ENCODE measurements at places on chromosomes 1 and 21.

DNA sequence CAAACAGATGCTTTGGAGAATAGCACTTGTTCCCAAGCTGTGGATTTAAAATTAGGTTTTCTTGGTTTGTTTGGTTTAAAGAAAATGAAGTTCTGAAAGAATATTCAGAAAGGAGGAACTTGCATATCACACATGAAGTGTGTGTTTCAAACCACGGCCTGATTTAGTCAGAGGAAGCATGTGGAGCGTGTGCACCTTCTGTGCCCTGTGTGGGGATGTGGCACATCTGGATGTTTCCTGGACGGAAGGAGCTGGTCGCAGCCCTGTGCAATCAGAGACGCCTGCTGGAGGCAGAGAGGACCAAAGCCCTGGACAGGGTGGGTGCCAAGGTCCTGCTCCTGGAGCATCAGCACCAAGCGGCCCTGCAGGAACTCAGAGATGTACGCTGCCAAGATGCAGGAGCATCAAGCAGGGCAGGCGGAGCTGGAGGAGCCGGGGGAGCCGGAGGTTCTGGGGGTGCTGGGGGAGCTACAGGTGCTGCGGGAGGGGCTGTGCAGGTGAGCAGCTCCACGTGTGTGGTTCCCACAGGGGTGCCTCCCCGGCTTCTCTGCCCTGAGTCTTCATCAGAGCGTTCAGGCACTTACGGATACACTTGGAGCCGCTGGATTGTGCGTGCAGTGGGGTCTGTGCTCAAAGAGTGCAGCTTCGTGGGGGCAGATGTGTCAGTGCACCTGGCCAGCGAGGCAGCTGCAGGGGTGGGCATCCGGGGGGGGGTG lies 45.7 kb downstream of the PCNT start:
- no peak for DNase-seq

GRCh38 chr21:16343776-16344175 lies 614.0 kb downstream of the USP25 start:
- DNase-seq, result no peak

DNA sequence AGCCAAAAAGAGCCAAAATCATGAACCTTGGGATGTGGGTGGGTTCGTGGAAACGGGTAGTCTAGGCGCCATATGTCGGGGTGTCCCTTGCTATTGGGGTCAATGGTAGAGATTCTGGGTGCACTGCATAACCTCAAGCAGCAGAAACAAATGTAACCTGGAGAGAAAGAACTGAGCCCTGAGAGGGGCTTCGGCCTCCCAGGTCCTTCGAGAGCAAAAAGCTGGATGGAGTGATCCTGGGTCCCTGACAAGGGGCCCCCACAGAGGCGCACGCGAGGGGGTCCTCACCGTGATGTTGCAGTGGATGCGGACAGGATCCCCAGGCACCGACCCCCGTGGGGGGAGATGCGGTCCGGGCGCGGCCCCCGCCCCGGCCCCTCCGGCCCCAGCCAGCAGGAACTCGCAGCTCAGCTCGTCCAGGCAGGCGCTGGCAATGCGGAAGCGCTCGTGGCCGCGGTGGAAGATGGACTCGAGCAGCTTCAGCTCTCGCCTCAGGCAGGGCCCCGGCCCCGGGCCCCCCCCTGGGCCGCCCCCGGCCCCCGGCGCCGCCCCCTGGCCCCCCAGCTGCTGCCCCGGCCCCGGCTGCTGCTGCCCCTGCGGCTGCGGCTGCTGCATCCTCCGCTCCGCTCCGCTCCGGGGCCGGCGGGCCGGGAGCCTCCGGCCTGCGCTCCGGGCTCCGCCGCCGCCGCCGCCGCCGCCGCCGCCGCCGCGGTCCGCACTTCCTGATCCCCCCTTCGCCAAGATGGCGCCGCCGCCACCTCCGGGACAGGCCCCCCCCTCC lies at the start of gene UBE2Q1:
Gene UBE2Q1, minus strand, starts transcription at position 724 of the 781 bp plus-strand sequence. Its CDS starts 109 bp downstream, at position 615.
- peak; percentile 8 for DNase-seq

DNA sequence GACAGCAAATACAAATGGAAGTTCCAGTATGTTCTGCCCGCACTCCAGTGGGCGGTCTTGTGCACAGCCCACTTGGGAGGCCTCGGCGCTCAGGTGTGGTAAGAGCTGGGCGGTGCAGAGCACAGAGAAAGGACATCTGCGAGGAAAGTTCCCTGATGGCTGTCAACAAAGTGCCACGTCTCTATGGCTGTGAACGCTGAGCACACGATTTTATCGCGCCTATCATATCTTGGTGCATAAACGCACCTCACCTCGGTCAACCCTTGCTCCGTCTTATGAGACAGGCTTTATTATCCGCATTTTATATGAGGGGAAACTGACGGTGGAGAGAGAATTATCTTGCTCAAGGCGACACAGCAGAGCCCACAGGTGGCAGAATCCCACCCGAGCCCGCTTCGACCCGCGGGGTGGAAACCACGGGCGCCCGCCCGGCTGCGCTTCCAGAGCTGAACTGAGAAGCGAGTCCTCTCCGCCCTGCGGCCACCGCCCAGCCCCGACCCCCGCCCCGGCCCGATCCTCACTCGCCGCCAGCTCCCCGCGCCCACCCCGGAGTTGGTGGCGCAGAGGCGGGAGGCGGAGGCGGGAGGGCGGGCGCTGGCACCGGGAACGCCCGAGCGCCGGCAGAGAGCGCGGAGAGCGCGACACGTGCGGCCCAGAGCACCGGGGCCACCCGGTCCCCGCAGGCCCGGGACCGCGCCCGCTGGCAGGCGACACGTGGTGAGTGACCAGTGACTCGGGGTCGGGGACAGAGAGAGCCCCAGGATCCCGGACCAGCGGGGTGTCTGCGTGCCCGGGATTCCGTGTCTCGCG lies at the start of gene IL12RB2:
Gene IL12RB2, plus strand, starts transcription at position 623 of the 810 bp plus-strand sequence. CDS start 12,496 bp downstream, outside the sequence.
- DNase-seq, result no peak

GRCh38 chr1:66339944-66340343 lies 194.0 kb upstream of the SGIP1 start:
- no peak for DNase-seq

DNA sequence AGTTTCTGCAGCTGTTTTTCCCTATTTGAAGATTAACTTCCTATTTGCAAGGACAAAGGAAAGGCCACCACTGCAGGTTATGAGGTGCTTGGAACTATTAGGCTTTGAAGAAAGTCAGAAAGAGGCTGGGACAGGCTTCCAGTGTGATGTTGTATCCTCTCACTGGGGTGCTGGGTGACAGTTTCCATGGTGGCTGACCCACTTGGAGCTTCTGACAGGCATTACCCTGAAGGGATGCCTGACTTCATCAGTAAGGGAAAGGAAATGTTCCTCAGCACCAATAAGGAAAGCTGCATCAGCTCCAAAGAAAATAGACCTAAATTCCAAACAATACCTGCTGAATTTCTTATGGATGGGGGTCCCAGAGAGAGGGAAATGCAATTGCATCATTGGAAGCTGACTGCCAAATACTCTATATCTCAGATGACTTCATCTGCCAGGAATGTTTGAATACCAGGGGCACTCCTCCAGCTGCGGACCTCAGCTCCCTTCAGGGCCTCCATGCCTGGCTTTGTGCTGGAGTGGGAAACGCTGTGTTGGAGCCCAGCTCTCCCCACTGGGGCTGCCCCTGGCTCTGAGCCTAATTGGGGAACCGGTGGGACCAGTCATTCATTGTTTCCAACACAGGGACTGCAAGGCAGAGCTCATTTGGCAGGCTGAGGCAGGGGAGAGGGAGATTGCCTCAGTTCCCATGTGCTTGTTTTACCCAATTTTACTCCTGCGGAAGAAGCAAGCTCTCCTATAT lies 76.6 kb downstream of the RGL1 start:
- no peak for DNase-seq

DNA sequence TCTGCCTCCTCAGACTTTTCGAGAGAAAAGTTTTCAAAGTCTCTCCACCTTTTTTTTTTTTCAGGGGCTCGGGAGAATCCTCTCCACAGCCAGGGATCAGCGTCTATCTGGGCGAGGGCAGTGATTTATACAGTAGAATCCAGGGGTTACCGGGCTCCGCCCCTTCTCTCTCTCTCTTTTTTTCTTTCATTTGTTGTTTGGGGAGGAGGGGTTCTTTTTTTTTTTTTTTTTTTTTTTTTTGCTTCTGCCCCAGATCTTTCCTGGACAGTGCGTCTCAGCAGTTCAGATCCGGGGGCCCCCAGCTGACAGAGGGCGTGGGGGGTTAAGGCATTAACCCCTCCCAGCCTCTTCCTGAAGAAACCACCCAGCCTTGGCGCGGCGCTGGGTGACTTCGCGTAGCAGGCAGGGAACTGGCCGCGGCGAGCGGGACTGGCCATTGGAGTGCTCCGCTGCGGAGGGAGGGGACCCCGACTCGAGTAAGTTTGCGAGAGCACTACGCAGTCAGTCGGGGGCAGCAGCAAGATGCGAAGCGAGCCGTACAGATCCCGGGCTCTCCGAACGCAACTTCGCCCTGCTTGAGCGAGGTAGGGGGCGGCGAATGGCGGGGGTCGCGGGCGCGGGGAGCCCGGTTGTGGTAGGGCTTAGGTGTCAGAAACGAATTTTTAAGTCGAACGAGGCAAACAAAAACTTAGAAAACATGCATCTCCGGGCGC lies at the start of gene S1PR1:
Gene S1PR1, plus strand, starts transcription at position 504 of the 713 bp plus-strand sequence. CDS start 1,966 bp downstream, outside the sequence.
- DNase-seq, result peak; percentile 48

- DNase-seq, result no peak
Observed at GRCh38 chr1:28812669-28813468, 899 bp downstream of the OPRD1 start.

DNA sequence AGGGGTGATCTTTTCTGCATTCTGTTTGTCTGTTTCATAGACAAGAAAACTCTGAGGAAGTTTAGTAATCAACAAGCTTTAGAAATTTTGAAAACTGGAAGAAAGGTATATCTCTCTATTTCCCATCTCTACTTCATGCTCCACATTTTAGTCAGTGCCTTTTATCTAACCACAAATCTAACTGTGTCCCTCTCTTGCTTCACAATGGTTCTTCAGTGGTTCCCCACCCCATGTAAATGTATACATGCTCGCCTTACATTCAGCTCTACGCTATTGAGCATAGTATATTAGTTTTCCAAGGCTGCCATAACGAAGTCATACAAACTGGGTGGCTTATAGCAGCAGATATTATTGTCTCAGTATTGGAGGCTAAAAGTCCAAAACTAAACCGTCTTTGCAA lies 14.4 kb upstream of the SAMSN1 start:
- no peak for DNase-seq

DNA sequence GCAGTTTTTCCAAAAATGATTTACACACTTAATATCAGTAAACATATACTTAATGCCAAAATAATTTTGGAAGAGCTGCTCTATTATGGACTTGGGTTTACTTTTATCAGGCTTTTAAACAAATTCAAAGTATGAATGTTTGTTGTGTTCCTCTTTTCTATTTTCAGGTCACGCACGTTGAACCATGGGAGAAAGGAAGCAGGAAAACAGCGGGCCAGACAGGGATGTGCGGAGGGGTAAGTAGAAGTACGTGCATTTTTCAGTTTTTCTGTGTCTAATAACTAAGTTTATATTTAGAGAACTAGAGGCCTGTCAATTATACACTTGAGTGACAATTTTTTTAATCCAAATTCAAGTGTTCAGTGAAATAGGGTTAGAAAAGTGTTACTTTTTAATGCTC lies 3.4 kb downstream of the PRPF38B start:
- DNase-seq, result no peak

GRCh38 chr1:201311356-201312011 lies 28.2 kb downstream of the PKP1 start:
- DNase-seq, result no peak

DNA sequence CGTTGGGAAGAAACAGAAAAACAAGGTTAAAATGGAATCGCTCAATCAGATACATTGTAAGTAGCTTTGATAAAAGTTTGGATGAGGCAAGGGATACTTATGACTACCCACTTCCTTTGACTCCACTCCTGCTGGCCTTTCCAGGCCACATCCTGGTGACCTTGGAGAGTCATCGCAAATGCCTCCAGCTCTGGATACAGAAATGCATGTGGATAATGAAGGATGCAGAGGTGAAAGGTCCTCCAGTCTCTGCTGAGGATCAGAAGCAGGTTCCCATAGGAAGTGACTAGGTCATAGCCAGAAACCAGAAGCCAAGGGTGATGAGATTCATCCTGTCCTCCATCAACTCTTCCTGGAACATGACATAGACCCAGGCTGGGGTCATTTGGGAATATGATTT lies 6.2 kb upstream of the CAMK1G start:
- no peak for DNase-seq

GRCh38 chr1:112904831-112905261 lies 51.1 kb downstream of the SLC16A1 start:
- DNase-seq, result no peak

DNA sequence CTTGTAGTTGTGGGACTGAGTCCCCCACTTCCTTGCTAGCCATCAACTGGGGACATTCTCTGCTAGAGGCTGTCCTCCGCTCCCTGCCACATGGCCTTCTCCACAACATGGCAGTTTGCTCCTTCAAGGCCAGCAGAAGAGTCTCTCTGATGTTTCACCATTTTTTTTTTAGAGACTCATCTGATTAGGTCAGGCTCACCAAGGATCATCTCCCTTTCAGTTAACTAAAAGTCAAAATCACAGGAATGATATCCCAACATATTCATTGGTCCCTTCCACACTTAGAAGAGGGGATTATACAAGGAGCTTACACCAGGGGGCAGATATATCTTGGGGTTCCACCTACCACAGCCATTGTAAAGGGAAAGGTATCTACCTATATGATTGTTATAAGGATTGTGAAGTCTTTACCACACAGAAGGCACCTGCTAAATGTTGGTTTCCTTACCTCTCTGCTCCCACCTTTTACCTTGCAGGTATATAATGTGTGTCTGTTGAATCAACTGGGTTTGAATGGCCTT lies 23.3 kb downstream of the RIMKLA start:
- no peak for DNase-seq

- no peak for DNase-seq
Observed at GRCh38 chr21:35528116-35529042, 479.3 kb upstream of the RUNX1 start.

DNA sequence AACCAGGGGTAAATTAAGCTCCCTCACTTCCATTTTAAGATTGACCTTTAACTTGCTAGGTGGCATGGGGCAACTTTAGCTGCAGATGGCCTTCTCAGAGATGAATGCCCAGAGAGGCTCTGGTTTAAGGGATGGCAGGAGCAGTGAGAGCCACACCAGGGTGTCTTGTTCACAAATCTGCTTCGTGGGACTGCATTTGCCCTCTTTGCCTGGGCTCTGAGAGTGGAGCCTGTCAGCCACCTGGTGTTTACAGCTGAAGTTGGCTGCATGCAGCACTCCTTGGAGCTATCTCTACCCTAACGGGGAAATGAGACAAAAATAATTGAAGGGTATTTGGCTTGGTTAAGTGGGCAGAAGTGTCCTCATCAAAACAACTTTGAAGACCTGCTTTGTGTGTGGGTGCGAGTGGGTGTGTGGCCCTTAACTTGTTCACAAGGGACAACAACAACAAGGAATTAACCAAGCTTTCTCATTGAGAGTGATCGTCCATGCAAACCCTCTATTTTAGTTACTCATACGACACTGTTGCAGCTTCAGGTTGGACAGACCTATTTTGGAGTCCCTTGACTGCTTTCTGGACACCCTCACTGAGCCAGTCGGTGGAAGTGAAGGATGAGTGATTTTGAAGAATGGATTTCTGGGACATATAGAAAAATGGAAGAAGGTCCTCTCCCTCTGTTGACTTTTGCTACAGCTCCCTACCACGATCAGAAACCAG lies 29.8 kb downstream of the PGM1 start:
- no peak for DNase-seq

DNA sequence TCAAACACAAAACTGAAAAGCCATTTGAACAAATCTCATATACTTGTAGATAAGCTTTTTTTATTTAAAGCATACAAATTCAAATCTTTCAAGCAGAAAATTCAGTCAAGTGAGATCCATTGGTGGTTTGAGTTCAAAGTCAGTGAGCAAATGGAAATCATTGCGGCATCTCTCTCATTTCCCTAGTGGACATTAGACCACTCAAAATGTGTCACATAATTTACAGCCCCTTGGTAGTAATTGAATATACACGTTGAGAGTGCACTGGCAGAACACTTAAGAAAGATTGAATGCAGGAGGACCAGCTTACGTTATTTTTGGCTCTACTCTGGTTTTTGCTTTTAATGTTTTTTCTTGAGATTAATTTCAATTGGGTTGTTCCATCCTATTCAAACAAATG lies 633.7 kb downstream of the USP25 start:
- no peak for DNase-seq

All from stimulated activated CD8-positive, alpha-beta memory T cell treated with anti-CD3 and anti-CD28 coated beads, Interleukin-2, amount 100 ng/mL, for 1 hour (primary cell).